ENCODE measurements at places on chromosomes 12 and 14. TPM values are rescaled to one million over a fixed set of nuclear protein-coding genes. Genes with fewer than 3 reads are reported as not detected.

The CLEC4A gene
- 1.3 TPM for total RNA-seq

The HOXC6 gene
- total RNA-seq, result not detected

The LHX5 gene
- total RNA-seq, result not detected

DNA sequence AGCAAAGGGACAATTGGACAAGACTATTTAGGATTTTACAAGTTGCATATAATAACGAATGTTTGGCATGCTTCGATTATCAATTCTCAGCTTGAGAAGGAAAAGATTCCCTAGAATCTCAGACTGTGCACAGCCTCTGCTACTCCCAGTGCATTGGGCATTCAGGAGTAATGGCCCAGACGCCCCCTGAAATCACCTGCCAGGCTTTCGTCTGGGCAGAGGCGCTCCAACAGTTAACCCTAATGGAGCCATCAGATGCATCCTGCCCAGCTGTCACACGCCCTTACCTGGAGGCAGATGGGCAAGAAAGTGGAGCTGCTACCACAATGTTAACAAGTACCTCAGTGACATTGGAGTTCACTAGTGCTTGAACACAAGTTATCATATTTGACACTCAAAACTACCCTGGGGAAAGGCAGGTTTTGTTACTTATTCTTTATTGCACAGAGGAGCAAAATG, 927 bp upstream of the LRP6 start:
- no peak overlapping the region for H3K27ac ChIP-seq
- DNase-seq, result peak; percentile 5
- H3K4me1 ChIP-seq, result peaks cover 8% of the 10 kb centered on the region

DNA sequence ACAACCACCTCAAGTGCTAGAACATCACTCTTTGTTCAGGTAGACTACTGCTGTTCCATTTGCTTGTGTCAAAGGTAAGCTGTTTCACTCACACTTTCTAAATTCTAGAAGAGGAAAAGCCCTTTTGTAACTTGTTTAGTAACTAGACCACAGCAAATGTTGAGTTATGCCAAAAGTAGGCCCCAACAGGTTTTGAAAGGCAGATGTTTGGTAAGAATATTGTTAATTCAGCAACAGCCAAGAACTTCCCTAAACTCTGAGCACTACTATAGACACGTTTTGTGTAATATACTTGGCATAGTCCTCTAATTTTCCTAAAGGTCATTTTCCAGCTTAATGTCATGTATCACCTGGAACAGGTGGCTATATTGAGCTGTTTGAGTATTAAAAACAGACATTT, 79.0 kb downstream of the DCAF5 start:
- peaks cover 53% of the 10 kb centered on the region for H3K36me3 ChIP-seq
- H3K27me3 ChIP-seq, result no peaks in the 10 kb centered on the region
- no peak overlapping the region for H3K4me3 ChIP-seq
- DNase-seq, result no peak

DNA sequence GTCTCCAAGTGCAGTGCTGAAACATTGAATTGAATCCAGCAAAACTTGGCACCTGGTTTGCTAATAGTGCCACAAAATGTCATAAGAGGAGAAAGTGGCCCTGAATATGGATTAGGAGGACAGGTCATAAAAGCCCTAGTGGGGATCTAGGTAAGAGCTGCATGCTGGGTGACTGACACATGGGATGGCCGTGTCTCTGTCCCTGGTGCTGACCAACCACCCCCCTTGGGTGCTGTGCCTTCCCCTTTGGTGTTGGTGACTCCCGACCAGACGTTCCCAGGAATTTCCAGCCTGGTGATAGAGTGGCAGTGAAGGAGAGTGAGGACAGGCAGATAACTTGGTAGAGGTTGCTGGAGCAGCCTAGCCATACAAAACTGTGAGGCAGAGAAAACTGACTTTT, 142.8 kb downstream of the VRK1 start:
- no peaks in the 10 kb centered on the region for H3K4me1 ChIP-seq
- no peak for DNase-seq
- no peak overlapping the region for H3K4me3 ChIP-seq

DNA sequence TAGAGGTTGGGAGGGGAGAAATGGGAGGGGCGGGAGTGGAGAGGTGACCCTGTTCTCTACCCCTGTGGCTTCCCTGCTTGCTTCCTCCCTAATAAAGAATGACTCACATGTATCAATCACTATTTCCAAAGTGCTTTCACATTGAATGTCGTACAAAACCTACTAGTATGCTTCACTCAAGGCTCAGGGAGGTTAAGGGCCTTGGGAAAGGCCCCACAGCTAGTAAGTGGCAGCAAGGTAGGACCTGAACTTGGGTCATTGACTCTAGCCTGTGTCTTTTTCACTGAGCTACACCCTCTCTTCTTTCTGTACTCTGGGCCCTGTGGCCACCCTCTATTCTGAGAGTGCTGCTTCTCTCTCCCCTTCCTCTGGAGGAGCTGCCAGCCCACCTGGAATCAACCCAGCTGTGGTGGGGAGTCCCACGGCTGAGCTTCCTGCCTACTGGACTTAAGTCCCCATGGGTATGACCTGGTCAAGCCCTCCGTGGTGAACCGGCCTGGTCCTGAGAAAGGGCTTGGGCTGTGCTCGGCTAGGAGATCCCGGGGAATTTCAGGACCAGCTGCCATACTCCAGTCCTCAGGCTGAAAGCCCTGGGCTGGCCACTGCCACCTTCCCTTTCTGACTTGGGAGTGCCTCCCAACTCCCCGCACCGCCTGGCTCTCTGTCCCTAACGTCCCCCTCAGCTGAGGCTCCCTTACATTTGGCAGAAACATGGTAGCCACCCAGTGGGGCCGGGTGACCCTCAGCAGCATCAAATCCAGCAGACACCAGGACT, 13.0 kb downstream of the SLC48A1 start:
- H3K4me3 ChIP-seq, result no peak overlapping the region
- no peaks in the 10 kb centered on the region for H3K4me1 ChIP-seq
- H3K36me3 ChIP-seq, result peaks cover 51% of the 10 kb centered on the region

DNA sequence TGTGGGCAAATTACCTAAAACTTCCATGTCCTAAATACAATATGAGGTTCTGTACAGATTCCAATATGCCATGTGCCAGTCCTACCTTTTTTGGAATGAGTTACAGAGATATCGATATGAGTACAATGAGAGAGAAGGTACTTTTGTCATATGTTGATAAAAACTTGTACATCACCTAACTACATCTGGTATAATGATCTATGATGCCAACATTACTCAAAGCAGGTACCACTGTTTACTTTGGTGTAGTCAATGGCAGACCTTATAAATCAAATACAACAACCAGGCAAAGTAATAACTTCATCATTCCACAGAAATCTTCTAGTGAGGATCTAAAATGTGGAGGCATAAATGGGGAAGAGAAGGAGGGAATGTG, 12.7 kb downstream of the TEP1 start:
- H3K27ac ChIP-seq, result no peak overlapping the region
- DNase-seq, result no peak
- peaks cover 11% of the 10 kb centered on the region for H3K36me3 ChIP-seq
- H3K4me1 ChIP-seq, result no peaks in the 10 kb centered on the region

DNA sequence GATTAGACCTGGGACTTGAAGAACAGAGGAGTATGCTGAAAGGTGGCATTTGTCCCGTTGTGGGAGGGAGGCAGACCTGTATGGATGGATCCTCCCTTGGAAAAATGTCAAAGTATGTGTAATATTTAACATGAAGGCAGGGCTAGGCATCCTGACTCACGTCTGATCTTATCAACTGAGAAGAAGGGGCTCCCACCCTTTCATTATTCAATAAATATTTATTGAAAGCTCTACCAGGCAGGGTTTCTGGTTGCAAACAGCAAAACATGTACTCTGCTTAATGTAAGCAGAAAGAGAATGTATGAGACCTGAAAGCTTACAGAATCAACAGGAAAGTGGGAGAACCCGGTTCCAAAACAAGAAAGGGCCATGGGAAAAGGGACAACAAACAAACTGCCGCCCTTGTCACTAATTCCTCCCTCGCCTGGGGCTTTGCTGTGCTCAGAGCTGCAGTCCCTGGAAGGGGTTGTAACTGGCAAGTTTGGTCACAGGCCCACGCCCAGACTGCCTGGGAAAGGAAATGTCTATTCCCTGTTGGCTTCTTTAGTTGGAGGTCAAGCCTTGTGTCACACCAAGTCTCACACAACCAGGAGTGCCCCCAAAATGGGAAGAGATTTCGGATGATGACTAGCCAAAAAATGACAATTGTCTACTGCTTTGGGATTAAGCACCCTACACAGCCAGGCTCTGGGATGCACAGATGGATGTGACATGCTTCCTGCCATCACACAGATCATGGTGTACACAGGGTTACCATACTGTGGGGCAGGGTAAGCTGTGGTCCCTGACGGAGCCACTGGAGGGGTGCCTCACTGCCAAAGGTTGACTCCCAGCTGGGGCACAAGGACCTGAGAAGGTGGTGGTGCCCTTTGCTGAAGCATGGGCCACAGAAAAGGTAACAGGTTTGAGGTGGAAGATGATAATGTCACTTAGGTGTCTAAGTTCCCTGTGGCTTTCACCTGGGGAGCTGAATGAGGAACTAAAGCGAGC, 36.8 kb downstream of the RAB35 start:
- peaks cover 13% of the 10 kb centered on the region for H3K4me1 ChIP-seq
- H3K27ac ChIP-seq, result peak overlapping the region; percentile 46
- peaks cover 13% of the 10 kb centered on the region for H3K36me3 ChIP-seq
- H3K27me3 ChIP-seq, result no peaks in the 10 kb centered on the region

DNA sequence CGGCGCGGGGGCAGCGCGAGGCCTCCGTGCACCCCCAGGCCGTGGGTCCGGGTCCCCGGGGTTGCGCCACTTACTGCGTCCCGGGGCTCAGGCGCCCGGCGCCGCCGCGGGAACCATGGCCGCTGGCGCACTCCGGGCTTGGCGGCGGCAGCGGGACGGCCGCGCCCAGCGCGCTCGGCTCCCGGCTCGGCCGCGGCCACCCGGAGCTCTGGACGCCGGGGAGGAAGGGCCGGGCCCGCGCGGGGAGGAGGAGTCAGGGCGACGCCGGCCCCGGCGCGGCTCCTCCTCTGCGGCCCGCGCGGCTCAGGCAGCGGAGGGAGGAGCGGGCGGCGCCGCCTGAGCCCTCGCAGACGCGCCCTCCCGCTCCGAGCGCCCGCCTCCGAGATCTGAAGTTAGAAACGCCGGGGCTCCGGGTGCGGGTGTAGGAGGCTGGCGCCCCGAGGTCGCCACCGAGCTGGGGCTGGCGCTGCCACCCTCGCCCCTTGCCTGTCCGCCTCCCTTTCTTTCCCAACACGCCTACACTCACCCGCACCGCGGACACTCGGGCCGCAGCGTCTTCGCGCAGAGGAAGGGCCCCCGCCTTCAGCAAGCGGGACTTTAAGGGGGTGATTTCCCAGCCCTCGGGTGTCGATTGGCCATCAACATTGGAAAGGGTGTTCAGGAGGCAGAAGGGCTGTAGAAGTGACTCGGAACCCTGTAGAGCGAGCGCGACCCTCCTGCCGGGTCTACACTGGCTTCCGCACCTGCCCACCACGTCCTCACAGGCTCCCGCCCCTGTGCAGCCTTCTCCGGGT, at the start of gene NIN:
Gene NIN (minus strand): TSS at position 231 of the 794 bp plus-strand sequence. CDS start 9,106 bp downstream, outside the sequence.
- H3K27me3 ChIP-seq, result no peaks in the 10 kb centered on the region
- peak within 1 kb of the TSS; percentile 80 for H3K4me3 ChIP-seq
- peak within 1 kb of the TSS; percentile 84 for H3K27ac ChIP-seq
- peaks cover 7% of the 10 kb centered on the region for H3K36me3 ChIP-seq

DNA sequence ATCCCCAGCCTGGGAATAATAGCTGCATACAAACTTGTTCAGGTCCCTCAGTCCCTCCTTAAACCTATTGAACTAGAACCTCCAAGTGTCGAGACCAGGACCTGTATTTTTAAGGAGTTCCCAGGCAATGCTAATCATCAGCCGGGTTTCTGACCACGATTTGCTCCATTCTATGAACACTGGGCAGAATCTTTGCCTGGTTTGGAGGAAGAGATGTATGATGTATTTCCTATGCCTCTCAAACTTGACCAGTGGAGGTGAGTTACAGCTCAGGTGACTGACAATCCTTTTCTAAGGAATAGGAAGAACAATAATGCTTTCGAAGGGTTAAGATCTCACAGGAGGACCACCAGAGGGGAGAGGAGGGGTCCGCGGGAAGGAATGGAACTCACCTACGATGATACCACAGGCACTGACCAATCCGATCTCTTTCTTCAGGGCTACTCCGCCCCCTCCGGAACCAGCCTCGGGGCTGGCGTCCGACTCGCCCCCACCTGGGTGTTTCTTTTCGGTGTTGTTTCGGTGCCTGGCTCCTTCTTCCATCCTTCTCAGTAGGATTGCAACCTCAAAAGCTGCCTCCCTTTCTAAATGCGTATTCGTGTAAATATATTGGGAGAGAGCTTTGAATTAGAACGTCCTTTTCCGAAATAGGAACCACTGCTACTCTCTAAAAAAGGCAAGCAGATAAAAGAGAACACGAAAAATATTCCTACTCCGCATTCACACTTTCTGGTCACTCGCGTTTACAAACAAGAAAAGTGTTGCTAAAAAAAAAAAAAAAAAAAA, 895 bp downstream of the SLC7A8 start:
- H3K4me1 ChIP-seq, result peaks cover 8% of the 10 kb centered on the region
- H3K4me3 ChIP-seq, result peak overlapping the region; percentile 58
- H3K27ac ChIP-seq, result peak overlapping the region; percentile 29
- DNase-seq, result peak; percentile 32
- H3K36me3 ChIP-seq, result no peaks in the 10 kb centered on the region
- no peaks in the 10 kb centered on the region for H3K27me3 ChIP-seq

DNA sequence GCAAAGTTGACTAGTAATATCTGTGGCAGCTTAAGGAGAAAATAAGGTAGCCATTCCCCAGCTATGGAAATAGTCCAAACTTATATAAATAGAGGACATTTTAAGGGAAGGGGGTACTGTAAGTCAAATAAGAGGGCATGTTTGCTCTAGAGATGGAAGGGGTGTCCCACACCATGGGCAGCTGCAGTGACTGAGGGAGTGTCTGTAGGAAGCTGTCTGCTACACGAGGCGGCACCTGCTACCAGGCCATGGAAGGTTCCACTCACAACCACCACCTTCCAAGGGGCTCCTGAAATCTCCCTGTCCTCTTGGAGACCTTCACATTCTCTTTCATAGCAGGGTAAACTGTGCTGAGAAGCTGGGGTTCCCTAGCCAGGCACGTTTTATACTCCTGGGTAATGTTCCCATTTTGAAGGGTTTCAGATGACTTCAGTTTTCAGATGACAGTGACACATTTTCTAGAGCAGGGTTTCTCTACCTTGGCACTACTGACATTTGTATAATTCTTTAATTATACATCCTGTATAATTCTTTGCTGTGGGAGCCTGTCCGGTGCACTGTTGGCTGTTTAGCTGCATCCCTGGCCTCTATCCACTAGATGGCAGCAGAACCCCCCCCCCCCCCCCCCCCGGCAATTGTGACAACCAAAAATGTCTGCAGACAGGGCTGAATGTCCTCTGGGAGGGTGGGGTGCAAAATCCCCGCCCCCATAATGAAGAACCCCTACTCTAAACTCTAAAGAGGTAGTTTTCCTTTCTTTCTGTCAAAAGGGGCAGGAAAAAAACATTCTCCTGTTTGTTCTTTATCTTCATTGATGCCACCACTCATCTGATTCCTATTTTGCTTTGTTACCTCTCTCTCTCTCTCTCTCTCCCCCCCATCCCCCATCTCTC, 11.6 kb upstream of the SMCO2 start:
- H3K27ac ChIP-seq, result no peak overlapping the region
- no peaks in the 10 kb centered on the region for H3K36me3 ChIP-seq
- no peaks in the 10 kb centered on the region for H3K27me3 ChIP-seq
- no peaks in the 10 kb centered on the region for H3K4me1 ChIP-seq
- DNase-seq, result peak; percentile 23
- H3K4me3 ChIP-seq, result no peak overlapping the region

Measured in naive thymus-derived CD4-positive, alpha-beta T cell (primary cell).